HFF-Myc (cell line): ENCODE measurements at places on chromosomes 16 and 17.

- no peak for DNase-seq
Observed at GRCh38 chr17:38600906-38601305, 4.8 kb downstream of the SRCIN1 start.

- no peak for DNase-seq
Observed at GRCh38 chr16:73840728-73841127, 455.9 kb upstream of the PSMD7 start.

GRCh38 chr17:59462385-59462784 is 103.0 kb upstream of the DHX40 start:
- no peak for DNase-seq

DNA sequence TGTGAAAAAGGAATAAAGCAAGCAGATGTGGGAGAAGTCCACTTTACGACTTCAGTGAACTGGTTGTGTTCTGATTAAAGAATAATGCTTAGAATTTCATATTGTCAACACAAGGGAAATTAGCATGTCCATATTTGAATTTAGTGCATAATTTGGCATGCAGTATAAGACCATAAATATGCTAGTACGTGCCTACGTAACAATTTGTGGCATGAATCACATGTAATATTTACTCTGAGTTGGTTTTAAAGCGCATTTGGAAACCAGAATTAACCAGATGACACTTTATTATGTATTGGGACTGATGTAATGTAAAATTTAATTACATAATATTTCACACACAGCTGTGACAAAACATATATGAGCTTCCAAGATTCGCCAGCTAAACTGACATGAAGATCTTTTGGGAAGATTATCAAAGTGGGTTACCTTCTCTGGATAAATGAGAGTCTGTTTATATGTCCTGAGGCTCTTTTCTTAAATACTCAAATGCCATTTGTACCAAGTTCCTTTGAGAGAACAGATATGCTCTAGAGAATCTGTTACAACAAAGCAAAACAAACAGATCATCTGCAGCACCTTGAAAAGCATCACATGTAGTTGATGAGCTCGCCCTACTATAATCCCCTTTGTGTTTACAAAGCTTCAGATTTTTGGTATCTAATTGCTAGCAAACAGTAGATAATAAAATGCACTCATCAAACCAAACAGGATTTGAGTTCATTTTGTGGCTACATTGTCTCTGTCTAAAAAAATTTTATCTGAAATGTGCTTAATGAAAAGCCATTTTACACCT is 1468.6 kb downstream of the CDH11 start:
- DNase-seq: no peak

DNA sequence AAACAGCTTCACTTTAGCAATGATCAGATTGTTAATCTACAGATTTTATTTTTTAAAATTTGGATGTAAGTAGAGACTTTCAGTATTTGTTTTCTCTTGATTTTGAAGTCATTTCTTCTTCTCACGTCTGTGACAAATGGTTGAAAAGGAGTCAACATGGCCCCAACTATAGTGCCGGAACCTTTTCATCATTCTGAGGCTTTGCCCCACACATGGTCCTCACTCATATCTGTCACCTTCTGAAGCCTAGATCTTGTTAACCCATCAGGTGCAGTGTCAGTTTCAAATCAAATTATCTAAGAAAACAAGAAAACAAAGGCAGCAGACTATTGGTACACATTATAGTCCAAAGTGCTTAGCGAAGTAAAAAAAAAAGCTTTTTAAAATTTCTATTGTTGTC is 124.1 kb downstream of the TRIM37 start:
- DNase-seq: no peak

- no peak for DNase-seq
Observed at GRCh38 chr17:32870027-32870670, 6.8 kb downstream of the MYO1D start.

DNA sequence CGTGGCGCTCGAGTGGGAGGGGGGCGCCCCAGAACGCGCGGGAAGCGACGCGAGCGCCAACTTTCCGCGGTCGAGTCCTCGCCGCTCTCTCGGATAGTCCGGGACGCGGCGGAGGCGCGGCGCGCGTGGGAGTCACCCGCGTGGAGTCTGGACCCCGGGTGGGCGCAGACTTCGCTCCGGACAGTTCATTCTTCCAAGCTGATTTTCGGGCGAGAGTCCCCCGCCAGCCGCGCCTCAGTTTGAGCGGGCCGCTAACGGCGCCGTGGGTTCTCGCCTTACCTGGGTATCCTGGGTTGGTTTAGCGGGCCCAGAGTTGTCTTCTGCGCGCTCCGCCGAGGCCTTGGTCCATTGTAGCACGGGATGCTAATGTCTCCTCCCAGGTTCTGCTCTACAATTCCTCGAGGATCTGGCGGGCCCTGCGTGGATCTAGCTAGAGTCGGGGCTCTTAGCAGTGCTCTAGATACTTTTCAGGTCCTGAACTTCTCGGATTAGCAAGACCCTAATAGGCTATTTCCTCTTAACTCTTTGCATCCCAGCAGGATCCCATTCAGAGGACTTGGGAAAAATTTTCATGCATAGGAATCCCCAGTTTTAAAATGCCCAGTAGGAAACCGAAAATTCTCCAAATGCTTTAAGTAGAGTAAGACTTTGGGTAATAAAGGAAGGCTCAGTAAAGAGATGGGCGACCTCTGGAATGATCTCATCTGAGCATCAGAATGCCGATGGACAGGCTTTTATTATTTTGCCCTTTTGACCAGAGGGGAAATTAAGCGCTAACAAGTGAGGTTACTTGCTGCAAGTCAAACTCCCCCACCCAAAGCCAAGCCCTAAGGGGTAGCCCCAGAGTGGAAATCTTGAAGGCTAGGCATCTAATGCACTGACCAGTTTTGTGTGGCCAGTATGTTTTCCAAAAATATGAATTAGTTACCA is 537 bp upstream of the GJC1 start:
- no peak for DNase-seq

- DNase-seq: no peak
Observed at GRCh38 chr17:63445571-63445953, 544 bp downstream of the CYB561 start.

GRCh38 chr16:57141822-57142631 is 43.8 kb downstream of the PSME3IP1 start:
- DNase-seq: peak; percentile 40

DNA sequence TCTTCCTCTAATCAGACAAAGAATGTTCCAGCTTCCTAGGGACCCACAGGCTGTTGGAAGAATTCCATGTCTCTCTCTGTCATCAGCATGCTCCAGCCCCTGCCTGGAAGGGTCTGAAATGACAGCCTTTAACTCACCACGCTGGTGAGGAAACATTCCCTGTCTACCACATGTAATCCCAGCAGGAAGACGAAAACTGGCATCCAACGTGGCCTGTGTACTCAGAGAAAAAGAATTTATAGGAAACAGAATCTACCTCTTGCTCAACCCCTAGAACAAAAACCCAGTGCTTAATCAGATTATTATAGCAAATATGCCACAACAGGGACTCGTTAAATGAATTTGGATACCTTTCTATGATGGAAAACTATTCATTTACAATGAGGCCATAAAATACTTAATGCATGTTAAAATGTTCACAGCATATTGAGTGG is 147.3 kb upstream of the FOXF1 start:
- peak; percentile 75 for DNase-seq

DNA sequence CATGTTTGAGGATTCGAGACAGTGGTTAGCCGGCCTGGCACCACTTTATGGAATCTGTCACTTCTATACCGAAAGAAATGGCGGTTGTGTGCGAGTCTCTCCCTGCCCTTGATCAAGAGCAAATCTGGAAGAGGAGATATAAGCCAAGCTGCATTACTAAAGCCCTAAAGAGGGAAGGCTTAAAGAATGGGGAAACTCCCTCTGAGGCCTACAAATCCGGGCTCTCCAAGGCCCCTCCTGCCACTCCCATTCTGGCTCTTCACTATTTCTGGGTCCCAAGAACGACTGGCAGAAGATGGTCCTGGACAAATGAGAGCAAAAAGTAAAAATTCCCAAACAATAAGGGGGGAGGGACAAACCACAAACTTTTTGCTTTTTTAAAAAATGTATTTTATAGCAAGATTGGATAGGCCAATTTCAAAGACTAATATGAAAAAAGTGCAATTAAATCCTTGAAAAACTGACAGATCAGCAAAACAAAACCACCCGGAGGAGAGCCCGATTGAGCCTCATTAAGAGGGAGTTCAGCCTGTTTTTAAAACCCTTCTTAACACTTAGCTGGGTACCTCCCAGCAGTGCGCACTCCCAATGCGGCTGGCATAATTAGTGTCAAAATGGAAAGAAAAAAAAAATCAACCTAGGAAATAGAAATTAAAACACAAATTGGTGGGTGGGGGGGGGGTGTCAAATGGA is 193.5 kb downstream of the ZFHX3 start:
- DNase-seq: no peak

GRCh38 chr17:71849783-71850768 is 270.7 kb upstream of the SOX9 start:
- no peak for DNase-seq

GRCh38 chr17:2253768-2254406 is 49.7 kb downstream of the SMG6 start:
- no peak for DNase-seq

DNA sequence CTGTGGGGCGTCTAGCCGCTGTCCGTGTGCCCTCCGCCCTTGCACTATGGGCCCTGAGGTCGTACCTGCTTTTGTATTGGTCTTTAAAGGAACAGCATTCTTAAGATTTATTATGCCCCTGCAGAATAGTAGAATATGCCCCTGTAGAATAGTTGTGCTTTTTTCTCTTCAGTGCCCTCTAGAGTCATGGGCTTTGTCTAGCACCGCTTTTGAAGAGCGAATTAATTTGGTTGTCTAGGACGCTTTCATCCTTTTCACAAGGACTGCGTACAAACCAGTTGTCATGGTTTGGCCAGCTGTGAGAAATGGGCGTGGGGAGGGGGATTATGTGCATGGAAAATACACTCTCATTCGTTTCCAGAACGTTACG is 621 bp downstream of the CEP95 start:
- peak; percentile 61 for DNase-seq

- DNase-seq: no peak
Observed at GRCh38 chr16:2013527-2013926, 3.9 kb upstream of the ZNF598 start.

GRCh38 chr17:17676752-17677151 is 4.5 kb upstream of the RAI1 start:
- DNase-seq: no peak

DNA sequence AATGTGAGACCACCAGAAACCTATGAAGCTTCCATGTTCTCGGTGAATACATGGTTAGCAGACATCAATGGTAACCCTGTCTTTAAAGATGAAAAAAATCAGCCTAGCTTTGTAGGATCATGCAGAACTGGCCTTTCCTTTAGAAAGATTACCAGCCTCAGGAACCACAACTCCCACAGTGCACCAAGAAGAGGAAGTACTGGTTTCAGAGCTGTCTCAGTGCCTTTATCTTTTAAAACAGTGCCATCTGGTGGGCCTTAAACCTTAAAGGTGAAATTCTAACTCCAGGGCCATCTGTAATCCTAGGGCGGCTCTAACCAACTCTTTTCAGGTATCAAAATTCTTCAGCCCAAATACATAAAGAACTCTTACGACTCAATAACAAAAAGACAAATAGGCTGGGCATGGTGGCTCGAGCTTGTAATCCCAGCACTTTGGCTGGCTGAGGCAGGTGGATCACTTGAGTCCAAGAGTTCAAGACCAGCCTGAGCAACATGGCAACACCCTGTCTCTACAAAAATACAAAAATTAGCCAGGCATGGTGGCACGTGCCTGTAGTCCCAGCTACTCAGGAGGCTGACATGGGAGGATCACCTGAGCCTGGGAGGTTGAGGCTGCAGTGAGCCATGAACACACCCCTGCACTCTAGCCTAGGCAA is 5.4 kb downstream of the ATPAF2 start:
- peak; percentile 72 for DNase-seq

DNA sequence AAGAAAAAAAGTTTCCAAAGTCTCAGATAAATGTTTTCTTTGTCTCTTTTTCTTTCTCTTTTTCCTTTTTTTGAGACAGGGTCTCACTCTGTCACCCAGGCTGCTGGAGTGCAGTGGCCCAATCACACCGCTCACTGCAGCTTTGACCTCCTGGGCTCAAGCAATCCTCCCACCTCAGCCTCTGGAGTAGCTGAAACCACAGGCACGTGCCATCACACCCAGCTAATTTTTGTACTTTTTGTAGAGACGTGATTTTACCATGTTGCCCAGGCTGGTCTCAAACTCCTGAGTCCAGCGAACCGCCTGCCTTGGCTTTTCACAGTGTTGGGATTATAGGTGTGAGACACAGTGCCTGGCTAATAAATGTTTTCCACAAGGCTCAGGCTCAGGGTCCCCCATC is 53.3 kb upstream of the KSR1 start:
- DNase-seq: no peak

DNA sequence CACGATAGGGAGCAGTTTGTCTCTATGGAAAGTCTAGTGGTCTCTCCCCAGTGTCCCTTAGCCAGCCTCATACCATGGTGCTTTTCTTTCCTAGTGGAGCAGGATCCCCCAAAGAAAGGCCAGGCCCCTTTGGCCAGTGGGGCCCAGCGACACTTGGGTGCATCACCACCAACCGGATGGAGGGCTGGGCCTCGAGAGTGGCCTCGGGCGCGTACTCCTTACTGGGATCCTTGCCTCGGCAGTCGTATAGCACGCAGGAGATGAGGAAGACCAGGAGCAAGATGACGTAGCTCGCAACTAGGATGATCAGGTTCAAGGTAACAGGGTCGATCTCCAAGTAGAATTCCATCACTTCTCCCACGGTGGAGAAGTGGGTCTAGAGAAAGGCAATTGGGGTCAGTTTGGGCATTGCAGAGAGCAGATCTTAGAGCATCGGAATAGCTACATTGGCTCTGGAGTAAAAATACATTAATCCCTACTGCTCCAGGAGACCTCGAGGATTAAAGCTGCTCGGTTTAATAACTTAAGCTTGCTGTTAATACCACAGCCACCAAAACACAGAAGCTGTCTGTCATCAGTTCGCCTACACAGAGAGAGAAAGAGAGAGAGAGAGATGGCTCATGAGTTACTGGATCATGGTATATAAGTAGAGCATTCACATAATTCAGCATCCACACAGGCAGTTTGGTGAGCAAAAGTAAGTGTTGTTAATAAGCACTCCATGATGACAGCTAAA is at the start of gene SMIM36:
Gene SMIM36 (minus strand): TSS at position 467 of the 736 bp plus-strand sequence.
- no peak for DNase-seq

DNA sequence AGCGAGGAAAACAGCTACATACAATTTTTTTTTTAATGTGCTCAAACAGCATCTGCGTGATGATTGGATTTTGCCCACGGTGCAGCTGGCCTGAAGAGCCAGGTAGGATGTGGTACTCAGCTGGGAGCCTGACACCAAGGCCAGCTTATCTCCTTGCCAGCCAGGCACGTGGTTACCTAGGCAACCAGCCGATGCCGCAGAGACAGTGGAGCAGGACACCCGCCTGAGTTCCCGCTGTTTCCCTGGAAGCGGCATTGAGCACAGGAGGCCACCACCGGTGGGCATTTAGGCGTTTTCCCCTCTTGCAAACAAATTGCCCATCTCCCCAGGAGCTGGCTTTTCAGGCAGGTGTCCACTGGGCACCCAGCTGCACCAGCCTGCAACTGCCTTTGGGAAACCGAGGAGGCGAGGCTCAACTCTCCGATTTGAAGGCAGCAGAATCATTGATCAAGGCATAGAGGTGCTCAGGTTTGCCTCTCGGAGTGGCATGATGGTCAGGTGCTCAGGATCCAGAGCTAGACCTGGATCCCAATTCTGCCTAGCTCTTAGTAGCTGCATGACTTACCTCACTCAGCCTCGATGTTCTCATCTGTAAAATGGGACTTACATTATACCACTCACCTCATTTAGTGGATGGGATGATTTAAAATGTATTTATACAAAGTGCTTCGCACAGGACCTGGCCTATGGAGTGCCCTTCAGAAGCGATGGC is 137.5 kb upstream of the PLCG2 start:
- DNase-seq: no peak
